H9 (cell line): ENCODE measurements at places on chromosomes 2 and 18. TPM values are rescaled to one million over a fixed set of nuclear protein-coding genes. Genes with fewer than 3 reads are reported as not detected.
A peak's percentile ranks its signal among the peaks of the same experiment; 100 is the strongest.

RAB6C gene
- not detected in 2 replicates for total RNA-seq

TRABD2A gene
- total RNA-seq = 1.4 and 1.7 TPM in 2 replicates

EIF5B gene
- total RNA-seq = 56.5 and 58.1 TPM in 2 replicates

DNA sequence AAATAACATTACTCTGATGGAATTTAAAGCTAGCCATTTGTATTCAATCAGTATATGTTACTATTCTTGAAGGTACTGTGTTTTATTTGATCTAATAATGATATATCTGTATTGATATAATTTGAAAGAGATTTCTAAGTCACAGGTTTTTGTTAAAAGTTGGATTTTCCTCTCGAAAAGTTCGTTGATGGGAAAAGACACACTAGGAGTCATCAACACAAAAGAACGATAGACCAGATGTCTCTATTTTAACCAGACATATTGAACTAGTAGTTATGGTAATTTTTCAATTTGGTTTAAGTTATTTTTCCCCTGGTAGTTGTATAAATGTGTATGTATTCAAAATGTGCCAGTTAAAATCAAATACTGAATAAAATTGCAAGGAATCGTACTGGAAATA, 2.5 kb downstream of the ASXL3 start:
- DNase-seq = no peak

GRCh38 chr18:56982766-56983165, 164.1 kb upstream of the BOD1L2 start:
- DNase-seq = no peak

- DNase-seq = no peak
Measured at GRCh38 chr2:85926931-85927661, 38.3 kb upstream of the ST3GAL5 start.

- DNase-seq = no peak
Measured at GRCh38 chr2:75274936-75275335, 75.6 kb upstream of the TACR1 start.

DNA sequence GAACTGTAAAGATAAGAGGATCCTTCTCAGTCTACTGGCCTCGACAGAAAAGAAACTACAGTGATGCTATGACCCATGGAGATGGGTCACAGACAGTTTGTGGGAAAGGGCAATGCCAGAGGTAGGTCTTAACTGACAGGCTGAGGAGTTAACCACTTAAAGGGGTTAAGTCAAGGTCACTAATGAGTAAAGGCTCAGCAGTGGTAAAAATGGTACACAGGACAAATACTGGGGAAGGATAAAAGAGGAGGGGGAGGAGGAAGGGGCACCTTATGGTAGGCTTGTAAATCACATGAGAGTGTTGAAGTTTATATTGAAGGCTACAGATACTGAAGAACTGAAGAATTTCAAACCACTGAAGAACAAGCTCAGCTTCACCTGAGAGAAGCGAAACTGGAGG, 9.9 kb downstream of the IER3IP1 start:
- DNase-seq = no peak

GRCh38 chr18:37483221-37483971, 82.2 kb downstream of the CELF4 start:
- DNase-seq = peak; percentile 52

GRCh38 chr18:57081899-57082298, 65.0 kb upstream of the BOD1L2 start:
- no peak for DNase-seq

DNA sequence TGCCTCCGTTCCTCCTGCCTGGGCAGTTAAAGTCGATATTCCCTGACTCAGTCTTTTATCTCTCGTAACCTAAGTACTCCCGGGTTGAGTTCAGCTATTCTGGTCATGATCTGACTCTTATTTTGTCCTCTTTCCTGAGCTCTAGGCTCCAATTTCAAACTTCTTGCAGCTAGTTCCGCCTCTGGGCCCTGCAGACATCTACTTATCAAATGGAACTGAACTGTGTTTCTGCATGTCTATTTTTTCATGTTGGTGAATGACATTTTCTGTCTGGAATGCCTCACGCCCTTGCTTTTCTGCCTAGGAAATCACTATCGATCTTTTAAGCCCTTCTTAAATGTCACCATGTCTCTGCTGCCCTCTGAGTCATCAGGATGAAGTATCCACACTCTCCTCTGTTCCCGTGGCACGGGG, 101.5 kb downstream of the VAPA start:
- DNase-seq = no peak

DNA sequence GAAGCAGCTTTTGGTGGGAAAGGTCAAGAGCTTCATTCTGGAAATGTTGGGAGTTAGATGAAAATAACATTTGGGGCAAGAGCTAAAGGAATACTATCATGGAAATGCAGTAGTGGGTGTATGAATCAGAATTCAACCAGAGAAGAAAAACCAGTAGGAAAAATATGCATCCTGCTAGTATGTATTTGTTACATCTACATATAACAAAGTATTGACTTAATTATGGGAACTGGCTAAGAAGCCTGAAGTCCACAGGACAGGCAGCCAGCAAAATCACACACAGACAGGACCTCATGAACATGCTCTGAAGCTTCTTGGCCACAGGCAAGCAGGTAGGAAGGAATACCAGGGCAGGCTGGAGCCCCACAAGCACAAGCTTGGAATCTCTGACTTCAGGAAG, 185.8 kb downstream of the FBXO15 start:
- DNase-seq = no peak

GRCh38 chr2:72630767-72631166, 195.1 kb downstream of the EXOC6B start:
- DNase-seq = no peak

- DNase-seq = peak; percentile 74
Measured at GRCh38 chr2:63048367-63049171, 2.1 kb upstream of the OTX1 start.

GRCh38 chr18:39596221-39596620, 2030.6 kb upstream of the CELF4 start:
- no peak for DNase-seq

DNA sequence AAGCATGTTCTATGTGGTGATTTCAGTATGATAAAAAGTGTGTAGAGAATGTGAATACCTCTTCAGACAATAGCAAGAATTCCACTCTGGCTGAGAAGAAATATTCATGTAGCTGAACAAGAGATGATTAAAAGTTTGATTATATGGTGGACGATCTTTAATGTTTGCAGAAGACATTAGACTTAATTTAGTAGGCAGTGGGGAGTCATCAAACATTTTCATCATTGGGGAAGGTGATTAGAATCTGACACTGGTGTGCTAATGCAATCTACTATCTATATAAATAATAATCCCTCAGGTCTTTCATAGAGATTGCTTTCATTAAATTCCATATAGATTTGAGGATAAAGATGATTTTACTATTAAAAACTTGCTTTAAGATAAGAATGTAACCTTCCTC, 761.0 kb downstream of the SOCS6 start:
- DNase-seq = no peak
